ENCODE measurements at places on chromosomes 4 and X.

DNA sequence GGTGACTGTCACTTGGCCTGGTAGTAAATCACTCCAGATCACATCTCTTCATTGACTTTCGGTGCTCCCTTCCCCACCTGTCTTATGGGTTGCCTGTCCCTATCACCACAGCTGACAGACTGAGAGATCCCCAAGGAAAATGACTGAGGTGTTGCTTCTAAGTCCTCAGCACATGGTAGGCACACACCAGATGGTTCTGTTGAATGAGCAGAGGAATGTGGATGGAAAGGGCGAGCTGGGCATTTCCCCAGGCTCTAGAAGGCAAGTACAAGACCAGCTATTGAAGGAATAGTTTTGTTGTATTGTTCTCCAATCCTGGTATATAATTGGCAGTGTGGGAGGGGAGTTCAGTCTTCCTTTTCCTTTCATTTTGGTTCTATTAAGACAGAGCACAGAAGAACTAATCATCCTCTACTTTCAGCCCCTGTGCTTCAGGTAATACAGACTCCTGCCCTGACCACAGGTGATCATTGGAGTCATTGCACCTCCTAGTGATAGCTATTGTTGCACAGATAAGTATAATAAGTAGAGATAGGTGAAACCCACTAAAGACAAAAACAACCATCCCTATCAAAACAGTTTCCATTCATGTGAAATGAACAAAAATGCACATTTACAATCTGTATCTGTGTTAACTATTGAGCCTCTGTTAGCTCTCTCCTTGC, 158.6 kb downstream of the TRAM1L1 start:
- DNase-seq: no peak

- DNase-seq: no peak
These were observed 7.0 kb upstream of the FRYL start for GRCh38 chr4:48787056-48787455.

DNA sequence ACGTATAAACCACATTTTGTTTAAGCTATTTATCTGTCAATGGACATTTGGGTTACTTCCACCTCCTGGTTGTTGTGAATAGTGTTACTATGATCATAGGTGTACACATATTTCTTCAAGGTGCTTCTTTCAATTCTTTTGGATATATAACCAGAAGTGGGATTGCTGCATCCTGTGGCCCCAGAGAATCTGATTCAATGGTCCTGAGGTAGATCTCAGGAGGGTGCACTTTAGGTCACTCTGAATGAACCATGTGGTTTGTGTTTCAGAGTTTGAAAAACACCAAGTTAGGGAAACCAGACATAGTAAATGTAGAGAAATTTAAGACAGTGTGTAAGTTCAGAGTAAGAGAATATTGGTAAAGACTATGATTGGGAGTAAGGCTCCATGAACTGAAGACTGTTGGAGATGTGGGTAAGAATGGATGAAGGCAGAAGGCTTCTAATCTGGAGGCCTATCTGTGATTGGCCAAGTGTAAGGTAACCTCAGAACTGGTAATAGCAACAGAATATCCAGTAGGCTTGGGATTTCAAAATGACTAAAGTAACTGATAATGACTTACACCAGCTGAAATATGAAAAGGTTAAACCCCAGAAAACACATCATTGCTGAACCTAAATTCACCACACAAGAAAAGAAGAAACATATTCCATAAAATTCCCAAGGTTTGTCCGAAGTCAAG, 236.9 kb downstream of the CAMK2D start:
- DNase-seq: no peak

DNA sequence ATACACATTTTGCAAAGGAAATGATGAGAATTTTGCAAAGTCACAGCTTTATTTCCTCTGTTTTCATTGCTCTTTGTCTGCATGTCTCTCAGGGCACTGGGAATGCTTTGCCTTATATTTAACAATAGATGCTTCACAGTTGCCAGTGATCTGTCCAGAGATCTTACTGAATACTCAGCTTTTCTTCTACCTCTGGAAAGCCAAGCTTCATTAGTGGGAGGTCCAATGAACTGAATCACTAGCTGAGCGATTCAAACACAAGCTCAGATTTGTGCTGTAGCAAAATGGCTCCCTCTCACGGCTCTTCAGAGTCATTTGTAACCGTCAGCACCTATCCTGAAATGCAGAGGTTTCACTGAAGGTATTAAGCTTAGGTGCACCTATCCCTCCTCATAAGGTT, 138.9 kb downstream of the DCLK2 start:
- no peak for DNase-seq

DNA sequence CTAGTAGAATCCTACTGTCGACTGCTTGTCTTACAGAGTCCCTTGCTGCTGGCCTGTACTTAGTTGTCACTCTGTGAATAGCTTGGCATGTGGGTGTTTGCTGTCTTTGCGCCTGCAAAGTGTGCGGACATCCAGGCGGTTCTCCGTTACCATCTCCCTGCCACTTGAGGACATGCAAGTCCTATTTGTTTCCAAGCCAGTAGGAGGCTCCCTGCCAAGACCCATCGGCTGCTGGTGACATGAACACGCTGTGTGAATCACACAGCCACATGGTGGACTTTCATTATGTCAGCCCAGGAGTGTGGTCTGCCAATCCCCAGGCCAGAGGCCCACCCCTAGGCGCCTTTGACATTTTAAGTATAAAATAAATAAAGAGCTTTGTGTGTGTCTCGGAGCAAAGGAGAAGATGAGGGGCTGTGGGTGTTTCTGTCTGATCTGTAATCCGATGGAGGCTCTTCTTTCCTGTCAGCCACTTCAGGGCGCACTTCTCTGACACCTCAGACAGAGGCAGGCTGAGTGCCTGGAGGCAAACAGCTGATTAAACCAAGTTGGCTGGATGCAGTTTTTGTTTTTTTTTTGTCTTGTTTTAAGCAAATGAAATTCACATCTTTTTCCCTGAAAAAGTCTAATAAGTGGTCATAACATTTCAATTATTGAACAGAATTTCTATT, 51.5 kb downstream of the ALPK1 start:
- DNase-seq: no peak

DNA sequence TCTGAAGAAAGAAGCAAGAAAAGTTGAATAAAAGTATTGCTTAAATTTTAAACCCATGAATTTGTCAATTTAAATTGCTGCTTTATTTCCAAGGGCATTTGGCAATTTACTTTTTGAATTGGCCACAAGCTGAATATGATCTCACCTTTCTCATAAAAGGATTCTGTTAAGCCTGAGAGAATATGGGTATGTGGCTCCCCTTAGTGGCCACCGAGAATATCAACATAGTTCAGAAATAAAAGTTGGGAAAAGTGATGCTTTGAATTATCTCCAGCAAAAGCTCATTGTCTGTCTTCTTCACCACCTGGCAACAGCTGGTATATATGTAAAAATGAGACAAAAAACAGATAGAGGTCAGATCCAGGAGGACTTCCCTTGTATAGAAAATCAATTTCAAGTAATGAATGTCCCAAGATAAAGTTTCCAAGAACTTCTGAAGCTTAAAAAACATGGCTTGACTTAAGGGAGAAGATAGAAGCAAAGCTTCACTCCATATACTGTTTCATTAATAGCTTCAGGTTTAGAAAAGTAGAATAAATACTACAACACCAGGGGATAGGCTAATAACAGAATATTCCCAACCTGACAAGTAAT, 290.7 kb upstream of the FAM241A start:
- DNase-seq: peak; percentile 16

- DNase-seq: no peak
These were observed 324.9 kb downstream of the PPP3CA start for GRCh38 chr4:101022151-101023024.

DNA sequence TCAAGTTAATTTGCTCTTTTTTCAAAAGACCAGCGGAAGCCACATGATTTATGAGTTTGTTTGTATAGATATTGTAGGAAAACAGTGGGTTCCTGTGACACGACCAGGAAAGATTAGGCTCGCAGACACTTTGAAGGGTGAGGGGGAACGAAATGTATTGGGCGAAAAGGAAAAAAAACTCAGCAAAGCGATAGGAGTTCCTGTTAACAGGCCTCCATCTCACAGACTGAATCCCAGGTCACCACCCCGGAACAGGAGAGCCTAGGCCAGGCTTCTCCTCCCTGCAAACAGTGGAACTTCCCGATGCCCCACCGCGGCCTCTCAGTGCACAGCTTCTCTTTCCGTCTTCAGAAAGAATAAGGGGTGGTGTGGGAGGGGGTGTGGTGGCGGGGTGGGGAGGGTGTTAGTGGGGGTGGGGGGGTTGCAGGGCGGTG, 181.8 kb upstream of the GPRIN3 start:
- DNase-seq: peak; percentile 75

DNA sequence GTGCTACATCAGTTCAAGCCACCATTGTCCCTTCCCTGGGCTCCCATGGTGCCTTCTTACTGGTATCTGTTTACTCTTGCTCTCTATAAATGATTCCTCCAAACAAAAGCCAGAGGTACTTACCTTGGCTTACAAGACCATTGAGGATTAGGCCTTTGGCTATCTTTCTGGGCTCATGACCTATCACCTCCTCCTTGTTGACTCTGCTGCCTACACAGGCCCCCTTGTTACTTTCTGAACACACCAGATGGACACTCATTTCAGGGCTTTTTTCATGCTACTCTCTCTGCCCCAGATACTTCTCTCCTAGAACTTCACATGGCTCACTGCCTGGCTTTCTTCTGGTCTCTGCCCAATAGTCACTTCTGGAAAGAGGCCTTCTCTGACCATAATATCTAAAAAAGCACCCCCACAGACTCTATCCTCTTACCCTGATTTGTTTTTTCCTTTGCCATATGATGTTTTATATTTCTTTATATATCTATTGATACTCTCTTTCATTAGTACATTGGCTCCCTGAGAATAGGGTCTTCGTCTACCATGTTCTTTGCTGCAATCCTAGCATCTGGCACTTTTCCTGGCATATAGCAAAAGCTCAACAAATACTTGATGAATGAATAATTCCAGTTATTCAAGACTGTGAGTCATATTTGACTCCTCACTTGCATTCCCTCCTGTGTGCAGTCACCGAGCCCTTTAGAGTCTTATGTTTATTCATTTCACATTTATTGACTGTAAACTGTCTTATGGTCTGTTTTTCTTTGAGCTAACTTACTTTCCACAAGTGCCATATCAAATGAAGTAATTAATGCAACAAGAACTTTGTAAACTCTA, 27.1 kb upstream of the TAPT1 start:
- DNase-seq: no peak

Measured in glomerular endothelial cell (primary cell).